ENCODE measurements at places on chromosomes 1 and 21.

DNA sequence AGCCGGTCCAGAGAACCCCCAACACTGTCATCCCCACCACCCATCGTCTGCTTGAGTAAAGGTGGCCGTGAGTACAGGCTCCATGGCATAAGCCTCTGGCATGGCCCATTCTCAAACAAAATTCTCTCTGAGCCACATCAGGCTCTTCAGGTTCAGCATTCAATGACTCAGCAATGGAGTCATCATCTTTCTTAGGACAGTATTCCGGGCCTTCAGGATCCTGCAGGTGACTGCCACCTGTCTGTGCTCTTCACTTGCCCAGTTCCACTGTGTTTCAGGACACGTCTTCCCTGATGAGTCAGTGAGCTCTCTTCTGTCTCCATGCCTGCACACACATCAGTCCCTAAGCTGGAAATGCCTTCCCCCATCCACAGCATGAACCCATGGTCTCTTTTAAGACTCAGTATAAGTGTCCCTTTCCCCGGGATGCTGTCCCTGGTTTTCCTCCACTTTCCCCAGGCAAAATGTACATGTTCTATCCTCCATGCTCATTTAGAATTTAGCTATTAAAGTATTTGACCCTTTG, 81.1 kb upstream of the FGGY start:
- DNase-seq: no peak

GRCh38 chr1:21251773-21252471, 38.3 kb downstream of the ECE1 start:
- DNase-seq: peak; percentile 95

DNA sequence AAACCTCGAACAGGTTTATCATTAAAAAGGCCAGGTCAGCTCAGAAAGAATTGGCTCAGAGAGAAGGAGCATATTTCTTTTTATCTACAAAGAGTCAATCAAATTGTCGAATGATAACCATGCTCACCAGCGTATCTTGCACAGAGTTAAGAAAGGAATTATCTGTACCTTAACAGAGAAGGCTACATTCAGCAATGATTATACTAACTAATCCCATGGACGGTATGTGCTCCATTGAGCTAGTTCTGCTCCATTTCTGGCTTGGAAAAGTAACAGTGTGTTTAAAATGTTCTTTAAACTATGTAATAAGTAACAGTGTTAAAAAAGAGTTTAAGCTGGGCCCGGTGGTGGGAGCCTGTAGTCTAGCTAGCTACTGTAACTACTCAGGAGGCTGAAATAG, 4.2 kb downstream of the UBR4 start:
- no peak for DNase-seq

- DNase-seq: no peak
Observed at GRCh38 chr1:227469708-227470107, 93.6 kb upstream of the ZNF678 start.

- peak; percentile 34 for DNase-seq
Observed at GRCh38 chr1:112625696-112626095, 6.1 kb downstream of the CAPZA1 start.

GRCh38 chr1:67689267-67690017, 4.4 kb downstream of the GADD45A start:
- no peak for DNase-seq

- no peak for DNase-seq
Observed at GRCh38 chr1:3774276-3774945, 1.9 kb downstream of the SMIM1 start.
